LNCaP clone FGC (cell line): ENCODE measurements at places on chromosomes 5 and 9.

- no peak for DNase-seq
Measured at GRCh38 chr5:170388818-170389549, at the start of gene KCNMB1. TSS of gene KCNMB1 (minus strand) at chr5:170389367. CDS start at chr5:170385447, 3,920 bp downstream.

- no peak for DNase-seq
Measured at GRCh38 chr9:110952540-110952859, 85.8 kb downstream of the LPAR1 start.

GRCh38 chr9:29730163-29730562 is 2156.9 kb upstream of the C9orf72 start:
- DNase-seq, result no peak

GRCh38 chr9:128771745-128772519 is at the start of gene ZER1:
TSS of gene ZER1 (minus strand) at chr9:128771927. CDS start at chr9:128755565, 16,362 bp downstream.
- DNase-seq, result peak; percentile 51

DNA sequence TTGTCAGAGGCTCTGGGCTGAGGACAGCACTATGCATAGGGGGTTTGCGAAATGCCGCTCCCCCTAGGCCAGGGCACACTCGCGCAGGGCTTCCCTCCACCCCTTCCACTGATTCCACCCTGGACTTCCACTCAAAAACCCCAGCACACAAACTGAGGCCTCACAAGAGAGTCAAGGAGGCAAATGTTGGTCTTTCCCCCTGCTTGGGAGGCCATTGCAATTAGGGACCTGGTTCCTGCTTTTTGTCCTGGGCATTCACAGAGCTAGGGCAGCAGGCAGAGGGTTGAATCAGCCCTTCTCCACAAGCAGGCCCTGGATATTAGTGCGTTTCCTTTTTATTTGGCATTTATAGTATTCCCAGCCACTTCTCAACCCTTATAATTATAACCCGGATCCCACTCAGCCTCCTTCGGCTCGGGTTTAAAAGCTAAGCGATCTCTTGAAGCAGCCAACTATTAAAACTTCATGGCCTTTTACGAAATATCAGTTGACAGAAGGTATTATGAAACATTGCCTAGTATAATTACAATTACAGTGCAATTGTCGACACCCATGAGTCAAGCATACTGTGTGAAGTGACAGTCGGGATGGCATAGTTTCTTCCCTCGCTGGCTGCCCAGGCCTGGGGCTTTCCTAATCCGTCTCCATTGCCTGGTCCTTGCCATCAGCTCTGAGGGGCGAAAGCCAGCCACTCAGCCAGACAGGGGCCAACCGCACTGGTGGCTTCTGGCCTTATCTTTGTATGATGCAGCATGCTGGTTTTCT is 285.5 kb upstream of the MAP3K1 start:
- no peak for DNase-seq

DNA sequence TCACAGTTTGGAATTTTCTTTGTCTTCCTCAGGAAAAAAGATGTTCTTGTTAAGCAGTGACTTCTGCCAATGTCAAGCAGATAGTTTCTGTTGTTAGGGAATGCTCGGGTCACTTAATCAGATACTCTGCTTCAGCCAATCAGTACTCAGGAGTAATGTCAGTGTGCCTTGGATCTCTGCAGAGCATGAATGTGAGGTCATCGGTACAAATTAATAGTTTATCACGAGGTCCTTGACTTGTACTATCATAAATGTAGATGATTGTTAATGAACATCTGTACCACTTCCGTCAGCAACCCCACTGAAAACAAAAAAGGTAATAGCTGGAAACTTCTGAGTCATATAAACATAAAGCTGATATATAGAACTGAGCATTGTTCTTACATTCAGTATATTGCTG is 73.6 kb downstream of the FBXL7 start:
- DNase-seq, result no peak

DNA sequence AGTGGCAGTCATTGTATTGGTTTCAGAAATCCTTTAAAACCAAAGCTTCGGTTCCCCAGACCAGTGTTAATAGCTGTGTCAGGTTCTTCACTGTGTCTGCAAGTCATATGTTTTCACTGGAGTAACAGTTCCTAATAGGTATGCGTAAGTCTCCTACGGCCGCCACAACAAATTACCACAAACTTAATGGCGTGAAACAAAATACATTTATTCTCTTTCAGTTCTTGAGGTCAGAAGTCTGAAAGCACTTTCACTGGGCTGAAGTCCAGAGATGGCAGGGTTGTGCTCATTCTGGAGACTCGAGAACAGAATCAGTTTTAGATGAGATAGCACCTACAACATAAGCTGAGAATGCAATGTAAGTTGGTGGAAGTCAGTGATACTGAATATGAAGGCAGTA is 556.2 kb downstream of the TLE4 start:
- no peak for DNase-seq

DNA sequence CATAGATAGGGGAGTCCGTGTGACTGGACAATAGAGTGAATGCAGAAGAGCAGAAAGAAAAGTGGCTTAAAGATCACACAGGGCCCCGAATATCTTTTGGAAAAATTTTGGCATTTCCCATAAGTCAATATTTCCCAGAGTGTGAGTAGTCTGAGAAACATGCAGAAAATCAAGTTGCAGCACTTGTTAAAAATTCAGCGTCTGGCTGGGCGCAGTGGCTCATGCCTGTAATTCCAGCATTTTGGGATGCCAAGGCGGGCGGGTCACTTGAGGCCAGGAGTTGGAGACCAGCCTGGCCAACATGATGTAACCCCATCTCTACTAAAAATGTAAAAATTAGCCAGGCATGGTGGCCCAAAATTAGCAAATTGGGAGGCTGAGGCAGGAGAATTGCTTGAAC is 227.0 kb downstream of the DRD1 start:
- DNase-seq, result no peak

GRCh38 chr9:130781569-130781968 is 53.5 kb upstream of the ABL1 start:
- DNase-seq, result no peak

DNA sequence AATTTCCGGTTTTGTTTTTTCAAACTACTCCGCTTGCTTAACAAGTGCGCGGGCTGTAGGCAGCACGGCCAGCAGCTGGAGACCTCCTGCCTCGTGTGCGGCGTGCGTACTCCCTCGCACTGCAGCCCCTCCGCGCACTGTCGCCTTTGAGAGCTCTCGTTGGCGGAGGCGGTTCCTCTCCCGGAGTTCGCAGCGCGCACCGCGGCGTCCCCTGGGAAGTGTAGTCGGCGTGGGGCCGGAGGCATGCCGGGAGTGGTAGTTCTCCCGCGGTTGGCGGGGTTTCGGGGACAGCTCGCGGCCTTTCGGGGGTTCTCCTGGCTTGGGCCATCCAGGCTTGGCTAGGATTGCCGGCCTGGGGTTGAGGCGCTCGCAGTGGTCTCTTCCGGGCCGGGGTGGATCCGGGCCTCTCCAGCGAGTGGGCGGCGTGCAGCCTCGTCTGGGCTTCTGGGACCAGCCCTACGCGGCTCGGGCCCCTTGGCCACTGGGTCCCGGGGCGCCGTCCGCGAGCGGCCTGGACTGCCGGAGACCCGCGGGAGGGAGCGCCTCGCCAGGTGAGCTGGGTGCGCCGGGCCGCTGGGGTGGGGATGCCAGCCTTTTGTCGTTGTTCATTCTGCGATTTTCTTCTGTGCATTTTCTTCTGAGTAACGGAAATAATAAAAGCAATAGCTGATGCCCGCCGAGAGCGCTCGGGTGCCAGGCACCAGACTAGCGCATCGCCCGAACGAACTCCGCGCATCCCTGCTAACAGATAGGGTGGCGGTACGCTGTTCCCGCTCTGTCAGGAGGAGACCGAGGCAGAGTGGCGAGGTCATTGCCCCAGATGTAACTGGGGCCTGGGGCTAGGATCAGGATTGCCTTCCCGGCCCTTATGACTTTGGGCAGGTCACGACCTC is at the start of gene ZNF354C:
Gene ZNF354C (plus strand): TSS at position 258 of the 893 bp plus-strand sequence. CDS start 1,696 bp downstream, outside the sequence.
- DNase-seq, result peak; percentile 42

DNA sequence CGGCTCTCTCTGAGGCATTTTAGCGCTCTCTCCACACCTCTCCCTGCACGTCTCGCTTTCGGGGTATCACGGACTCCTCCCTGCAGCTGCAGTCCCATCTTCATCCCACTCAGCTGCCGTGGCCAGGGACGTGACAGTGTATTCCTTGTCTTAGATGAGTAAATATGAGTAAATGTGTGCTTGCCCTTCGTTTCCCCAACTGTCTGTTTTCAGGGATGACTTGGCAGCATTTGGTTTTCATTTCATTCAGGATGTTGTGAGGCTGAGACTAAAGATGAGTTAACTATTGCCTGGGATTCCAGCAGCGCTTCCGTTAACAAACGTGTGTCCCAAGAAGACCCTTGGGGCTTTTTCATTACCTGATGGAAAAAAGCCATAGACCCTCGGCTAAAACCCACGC is 29.5 kb downstream of the GDNF start:
- DNase-seq, result no peak

DNA sequence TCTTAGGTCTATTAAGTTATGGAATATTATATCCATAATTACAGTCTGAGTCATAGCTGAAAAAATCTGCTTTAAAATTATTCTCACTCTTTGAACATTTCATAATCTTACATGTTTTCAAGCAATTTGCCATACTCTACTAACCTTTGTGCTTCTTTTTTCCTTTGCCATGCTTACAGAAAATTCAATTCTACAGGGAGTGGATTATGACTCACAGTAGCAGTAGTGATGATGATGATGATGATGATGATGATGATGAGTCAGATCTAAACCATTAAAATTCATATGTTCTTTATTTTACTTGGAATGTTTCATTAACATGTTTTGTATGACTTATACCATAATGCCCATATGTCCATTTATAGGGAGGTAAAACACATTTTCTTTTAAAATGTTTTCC is 207.1 kb downstream of the VPS13A start:
- DNase-seq, result no peak

DNA sequence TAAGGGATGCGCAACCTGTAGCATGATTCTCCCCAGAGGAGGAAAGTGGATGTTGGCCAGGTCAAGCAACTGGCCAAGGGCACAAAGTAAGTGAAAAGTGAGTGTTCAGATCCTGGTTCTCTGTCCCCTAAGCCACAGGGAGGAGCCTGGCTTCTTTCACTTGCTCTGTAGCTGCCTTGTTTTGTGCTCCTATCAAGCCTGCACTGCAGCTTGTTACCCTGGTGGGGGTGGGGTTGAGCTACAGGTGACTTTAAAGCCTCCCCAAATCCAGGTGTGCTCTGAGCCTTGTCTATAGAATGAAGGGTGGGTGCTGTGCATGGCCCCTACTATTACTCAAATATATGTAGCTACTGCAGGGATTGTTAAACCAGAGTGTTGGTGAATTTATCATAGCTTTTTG is 32.9 kb downstream of the RALGPS1 start:
- no peak for DNase-seq

- no peak for DNase-seq
Measured at GRCh38 chr5:35557748-35558147, 59.9 kb upstream of the SPEF2 start.

DNA sequence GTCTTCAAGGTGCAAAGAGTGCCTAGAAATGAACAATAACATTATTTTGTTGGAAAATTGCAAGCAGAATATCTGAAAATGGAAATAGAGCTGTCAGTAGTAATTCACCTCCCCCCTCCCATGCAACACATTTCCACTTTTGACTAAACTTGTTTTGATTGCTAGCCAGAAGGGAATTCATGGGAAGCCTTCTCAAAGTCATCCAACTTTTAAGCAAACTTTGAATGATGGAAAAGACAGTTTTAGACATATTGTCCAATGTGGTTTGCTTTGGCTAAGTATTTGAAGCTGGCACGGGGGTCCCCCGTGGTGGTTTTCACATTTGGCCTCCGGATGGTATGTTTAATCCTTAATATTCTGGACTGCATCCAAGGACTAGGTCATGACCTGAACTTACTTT is 7.5 kb downstream of the NR2F1 start:
- no peak for DNase-seq

GRCh38 chr5:120327180-120327579 is 136.9 kb upstream of the PRR16 start:
- no peak for DNase-seq

- DNase-seq, result no peak
Measured at GRCh38 chr5:1065891-1066650, 45.8 kb downstream of the SLC12A7 start.

DNA sequence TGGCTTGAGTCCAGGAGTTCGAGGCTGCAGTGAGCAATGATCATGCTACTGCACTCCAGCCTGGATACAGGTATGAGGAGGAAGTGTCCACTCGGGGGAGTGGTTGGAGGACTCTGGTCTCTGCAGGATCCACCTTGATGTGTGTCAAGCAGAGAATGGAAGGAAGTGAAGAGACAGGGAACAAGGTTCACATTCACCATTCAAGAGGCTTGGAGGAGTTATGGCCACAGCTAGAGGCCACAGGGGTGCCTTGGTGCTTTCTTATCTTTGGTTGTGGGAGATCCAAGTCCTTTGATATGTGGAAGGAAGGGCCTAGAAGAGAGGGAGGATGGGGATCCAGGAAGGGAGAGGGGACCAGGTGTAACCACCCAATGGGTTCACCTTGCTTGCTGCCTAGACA is 5.4 kb upstream of the CERCAM start:
- no peak for DNase-seq

GRCh38 chr5:32505756-32506155 is 61.2 kb upstream of the ZFR start:
- DNase-seq, result no peak

GRCh38 chr5:89123581-89123980 is 240.6 kb upstream of the MEF2C start:
- DNase-seq, result no peak

- no peak for DNase-seq
Measured at GRCh38 chr9:71897577-71897976, 13.4 kb downstream of the ABHD17B start.

DNA sequence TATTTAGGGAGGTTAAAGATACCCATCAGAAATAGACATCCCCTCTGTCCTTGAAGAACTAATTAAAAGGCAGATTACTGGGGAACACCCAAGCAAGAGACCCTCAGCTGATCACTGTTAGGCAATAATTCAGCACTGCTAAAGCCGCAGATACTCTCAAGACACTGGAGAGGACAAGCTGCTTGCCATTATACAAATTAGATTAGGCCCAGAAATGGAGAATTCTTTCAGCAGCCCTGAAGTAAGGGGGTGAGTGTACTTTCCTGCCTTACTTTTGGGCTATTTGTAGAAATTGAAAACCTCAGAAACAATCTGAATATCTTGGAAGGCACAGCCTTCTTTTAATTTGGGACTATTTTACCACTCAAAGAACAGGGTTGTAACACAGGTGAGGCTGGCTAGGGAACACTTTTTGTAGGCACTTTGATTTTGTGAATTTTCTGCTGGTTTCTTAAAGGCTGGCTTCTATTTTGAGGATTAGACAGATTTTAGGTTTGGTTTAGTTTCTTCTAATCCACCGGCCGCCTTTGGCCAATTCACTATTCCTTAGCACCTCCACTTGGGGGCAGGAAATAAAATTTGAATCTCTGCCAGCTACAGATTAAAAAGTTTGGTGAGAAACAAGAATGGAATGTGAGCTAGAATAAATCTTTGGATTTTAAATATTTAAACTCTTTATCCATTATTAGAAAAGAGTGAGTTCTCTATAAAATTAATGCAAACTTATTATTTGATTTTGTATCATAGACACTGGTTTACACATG is 106.0 kb downstream of the SMARCA2 start:
- no peak for DNase-seq

GRCh38 chr5:59296317-59297264 is 596.9 kb downstream of the PDE4D start:
- DNase-seq, result no peak

DNA sequence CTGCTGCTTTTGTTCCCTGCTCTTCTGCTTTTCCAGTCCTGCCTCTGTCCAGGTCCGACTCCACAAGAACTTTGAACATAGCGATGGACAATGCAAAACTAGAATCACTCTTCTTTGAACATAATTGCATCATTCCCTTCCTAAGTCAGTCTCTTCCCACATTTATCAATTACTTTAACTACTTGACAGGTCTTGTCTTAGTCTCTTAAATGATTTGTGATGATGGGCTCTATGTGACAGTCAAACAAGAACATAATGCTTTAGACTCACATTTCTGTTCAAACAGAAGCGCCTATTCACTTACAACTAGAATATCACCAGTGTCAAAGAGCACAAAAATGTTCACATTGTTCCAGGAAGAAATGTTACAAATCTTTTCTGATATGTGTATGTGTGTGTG is 278.1 kb downstream of the SH3GL2 start:
- DNase-seq, result no peak
